ENCODE measurements at places on chromosomes 3 and 15. TPM values are rescaled to one million over a fixed set of nuclear protein-coding genes. Genes with fewer than 3 reads are reported as not detected.

ADAMTS7 gene
- 7.4 TPM for total RNA-seq

GOLGA6L10 gene
- 0.48 TPM for total RNA-seq

RGMA gene
- total RNA-seq = 17.7 TPM

SERPINI2 gene
- not detected for total RNA-seq

TRH gene
- not detected for total RNA-seq

BNC1 gene
- 1.6 TPM for total RNA-seq

FRMD4B gene
- total RNA-seq = 31.1 TPM

ZNF502 gene
- total RNA-seq = 9.5 TPM

FBXO40 gene
- not detected for total RNA-seq

ST3GAL6 gene
- 52.6 TPM for total RNA-seq

FGD5 gene
- 7.3 TPM for total RNA-seq

THRB gene
- 40.2 TPM for total RNA-seq

CORO2B gene
- total RNA-seq = 11.2 TPM

TRIM42 gene
- total RNA-seq = not detected

COL6A5 gene
- total RNA-seq = not detected

PLA2G4D gene
- not detected for total RNA-seq

CHST2 gene
- 4.5 TPM for total RNA-seq

PRTG gene
- total RNA-seq = 5.8 TPM

All from breast epithelium (tissue), 4 donors.